Stimulated activated naive CD4-positive, alpha-beta T cell (primary cell): ENCODE measurements at places on chromosomes 1 and 21.

DNA sequence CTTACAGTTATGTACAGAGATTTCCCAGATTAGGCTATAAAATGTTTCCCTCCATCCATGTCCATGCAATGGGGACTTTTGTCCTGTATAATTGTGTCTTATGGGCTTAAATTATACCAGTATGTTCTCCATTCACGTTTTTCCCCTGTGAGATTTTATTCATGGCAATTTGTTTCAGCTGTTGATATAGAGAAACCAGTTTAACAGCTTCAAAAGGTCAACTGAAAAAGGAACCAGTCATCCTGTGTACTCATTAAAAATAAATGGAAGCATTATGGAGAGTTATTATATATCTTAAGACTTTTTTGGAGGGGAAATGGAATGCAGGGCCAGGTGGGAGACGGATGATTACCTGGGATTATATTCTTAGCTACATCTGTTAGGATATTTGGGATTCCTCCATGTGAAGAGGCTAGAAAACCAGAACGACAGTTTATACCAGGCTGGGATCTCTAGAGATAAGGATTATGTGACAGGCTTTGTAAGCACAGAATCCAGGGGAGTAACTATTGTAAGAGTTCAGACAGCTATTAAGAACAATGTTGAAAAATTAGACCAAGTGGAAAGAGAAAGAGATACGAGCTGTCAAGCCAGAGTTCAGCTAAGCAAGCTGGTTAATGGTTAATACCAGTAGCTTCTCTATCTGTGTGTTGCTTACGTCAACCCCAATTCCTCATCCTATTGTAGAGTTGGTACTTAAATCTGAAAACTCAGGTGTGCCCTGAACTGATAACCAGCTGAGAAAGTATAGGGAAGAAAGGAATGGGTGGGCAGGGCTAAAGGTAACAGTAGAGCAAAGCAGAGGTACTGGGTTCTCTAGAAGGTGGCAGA is 12.4 kb upstream of the ZNF697 start:
- DNase-seq = no peak

GRCh38 chr1:212242288-212242984 is 42.8 kb upstream of the PPP2R5A start:
- DNase-seq = no peak

- no peak for DNase-seq
Observed at GRCh38 chr21:38148046-38148445, 108.7 kb upstream of the KCNJ15 start.

DNA sequence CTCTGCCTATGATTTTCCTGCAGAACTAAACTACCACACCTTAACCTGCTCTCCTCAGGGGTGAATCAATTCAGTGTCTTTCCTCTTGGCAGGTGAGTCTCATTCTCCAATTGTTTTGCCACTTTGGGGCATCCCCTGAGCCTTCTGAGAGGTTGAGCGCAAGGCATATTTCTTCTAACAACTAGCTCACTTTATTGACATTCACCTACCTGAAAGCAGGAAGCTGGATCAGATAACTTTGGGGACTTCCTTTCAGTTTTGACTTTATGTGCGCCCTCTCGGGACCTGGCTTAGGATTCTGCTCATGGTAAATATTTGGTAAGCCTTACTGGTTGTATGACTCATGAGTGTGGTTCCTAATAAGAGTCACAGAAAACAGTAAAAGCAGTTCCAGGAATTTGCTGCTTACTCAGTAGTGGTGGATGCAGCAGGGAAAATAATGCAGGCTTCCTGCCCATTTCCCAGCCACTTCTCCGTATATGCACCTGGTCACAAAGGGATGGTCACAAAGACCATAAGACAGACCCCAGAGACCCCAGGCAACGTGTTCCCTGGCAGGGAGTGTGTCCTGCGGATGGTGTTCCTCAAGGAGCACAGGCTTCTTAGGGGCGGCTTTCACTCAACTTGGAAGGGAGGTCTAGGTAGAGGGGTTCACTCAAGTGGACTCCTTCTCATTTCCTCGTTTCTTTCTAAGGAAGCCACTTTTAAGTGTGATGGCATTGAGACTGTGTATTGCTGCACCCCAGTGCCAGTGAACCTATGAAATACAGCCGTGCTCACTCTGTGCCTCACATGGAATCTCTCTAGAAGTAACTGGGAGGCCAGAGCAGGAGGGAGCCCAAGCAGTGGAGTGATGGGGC is 22.0 kb upstream of the BATF3 start:
- no peak for DNase-seq

DNA sequence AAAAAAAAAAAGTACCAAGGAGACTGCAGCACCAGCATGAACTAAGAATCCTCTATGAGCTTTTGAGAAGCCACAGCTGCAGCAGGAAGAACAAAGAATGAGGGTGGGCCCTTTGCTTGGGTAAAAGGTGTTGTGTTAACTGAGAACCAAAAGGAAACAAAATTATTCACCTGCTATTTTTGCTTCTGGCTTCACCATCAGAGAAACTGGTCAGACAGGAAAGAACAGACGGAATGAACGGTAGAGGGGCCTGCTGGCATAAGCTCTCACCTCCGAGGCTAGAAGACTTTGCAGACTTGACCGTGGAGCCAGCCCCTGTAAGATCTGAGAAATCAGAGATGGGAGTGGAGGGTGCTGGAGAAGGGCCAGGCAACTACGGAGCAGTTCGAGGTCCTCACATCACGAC is 27.6 kb downstream of the IL10RB start:
- peak; percentile 21 for DNase-seq

- DNase-seq = no peak
Observed at GRCh38 chr1:225602590-225603206, 50.2 kb downstream of the ENAH start.

- no peak for DNase-seq
Observed at GRCh38 chr1:207882692-207883091, 28.2 kb downstream of the CD34 start.

GRCh38 chr1:96080925-96081324 is 640.7 kb upstream of the PTBP2 start:
- no peak for DNase-seq

DNA sequence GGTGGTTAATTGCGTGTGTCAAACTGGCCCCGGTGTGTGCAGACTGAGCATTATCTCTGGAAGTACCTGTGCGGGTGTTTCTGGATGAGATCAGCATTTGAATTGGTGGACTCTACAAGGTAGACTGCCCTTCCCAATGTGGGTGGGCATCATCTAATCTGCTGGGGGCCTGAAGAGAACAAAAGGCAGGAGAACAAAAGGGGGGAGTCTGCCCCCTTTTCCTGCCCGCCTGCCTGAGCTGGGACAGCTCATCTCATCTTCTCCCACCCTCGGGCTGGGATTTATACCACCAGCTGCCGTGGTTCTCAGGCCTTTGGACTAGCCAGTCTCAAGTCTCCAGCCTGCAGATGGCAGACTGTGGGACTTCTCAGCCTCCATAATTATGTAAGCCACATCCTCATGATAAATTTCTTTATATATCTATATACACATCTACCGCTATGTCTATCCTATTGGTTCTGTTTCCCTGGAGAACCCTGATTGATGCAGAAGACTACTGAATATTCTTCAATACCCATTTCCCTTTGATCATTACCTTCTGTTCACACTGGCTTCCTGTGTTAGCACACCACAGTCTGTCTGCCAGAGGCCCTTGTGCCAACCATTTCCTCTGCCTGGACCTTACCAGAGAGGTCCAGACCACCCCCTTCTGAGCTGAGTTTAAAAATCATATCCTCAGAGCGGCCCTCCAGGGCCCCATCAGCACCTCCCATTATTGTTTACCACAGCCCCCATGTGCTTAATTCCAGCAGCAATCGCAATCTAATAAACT is 25.2 kb downstream of the RCAN1 start:
- DNase-seq = no peak

DNA sequence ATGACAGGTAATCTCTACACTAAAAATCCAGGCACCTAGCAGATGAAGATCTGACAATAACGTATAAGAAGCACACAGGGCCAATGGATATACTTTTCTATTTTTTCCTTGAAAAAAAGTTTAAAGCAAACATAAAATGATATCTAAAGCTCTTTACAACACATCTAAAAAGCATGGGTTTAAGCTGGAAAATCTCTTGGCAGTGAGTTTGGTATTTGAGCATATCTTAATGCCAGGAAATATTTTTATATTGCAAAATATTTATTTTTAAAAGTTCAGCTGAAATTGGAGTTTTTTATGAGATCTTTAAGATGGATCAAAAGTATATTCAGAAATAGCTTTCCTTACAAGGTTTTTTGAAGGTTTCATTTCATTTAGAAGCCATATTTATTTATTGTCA is 40.5 kb downstream of the SLC5A9 start:
- no peak for DNase-seq

- no peak for DNase-seq
Observed at GRCh38 chr1:93200086-93200620, 19.6 kb downstream of the CCDC18 start.

- DNase-seq = no peak
Observed at GRCh38 chr21:35502821-35503220, 453.7 kb upstream of the RUNX1 start.

GRCh38 chr1:12448746-12449177 is 169.2 kb downstream of the DHRS3 start:
- DNase-seq = no peak

DNA sequence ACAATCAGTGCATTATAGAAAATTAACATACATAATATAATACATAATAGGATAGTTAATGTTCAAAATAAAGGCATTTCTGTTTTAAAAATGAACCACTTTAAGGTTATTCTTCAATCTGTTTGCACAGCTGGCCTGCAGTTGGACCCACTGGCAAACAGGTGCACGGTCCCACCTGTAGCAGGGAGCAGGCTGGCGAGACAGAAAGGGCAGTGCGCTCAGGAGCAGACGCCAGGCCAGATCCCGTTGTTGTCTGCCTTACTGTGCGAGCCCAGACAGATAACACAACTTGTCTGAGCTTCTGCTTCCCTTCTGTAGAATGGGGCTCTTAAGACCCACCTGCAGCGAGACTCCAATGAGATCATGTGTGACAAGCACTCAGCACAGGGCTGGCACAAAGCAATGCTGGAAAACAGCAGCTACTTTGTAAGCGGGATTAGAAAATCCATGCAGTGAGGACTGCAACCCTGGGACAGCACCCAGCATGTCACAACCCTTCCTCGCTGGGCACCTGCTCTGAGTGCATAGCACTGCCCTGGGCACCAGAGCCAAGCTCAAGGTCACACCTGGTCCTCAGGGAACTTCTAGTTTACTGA is 33.5 kb downstream of the VPS26C start:
- no peak for DNase-seq

DNA sequence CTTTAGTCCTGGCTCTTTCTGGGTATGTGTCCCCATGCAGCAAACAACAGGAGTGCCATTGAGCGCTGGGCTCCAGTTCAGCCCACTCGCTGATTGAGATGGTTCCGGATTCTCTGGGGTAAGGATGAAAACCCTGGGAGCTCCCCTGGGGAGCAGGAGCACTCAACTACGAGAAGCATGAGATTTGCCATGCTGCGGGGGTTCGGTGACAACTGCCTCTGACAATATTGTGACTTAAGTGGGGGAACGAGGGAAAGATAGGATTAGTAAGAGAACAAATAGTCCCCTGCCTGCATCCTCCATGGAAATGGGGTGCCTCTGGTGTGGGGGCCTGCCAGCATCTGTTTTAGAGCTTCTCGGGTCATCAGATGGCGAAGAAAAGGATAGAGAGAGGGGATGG is 123.6 kb upstream of the IPO9 start:
- no peak for DNase-seq

DNA sequence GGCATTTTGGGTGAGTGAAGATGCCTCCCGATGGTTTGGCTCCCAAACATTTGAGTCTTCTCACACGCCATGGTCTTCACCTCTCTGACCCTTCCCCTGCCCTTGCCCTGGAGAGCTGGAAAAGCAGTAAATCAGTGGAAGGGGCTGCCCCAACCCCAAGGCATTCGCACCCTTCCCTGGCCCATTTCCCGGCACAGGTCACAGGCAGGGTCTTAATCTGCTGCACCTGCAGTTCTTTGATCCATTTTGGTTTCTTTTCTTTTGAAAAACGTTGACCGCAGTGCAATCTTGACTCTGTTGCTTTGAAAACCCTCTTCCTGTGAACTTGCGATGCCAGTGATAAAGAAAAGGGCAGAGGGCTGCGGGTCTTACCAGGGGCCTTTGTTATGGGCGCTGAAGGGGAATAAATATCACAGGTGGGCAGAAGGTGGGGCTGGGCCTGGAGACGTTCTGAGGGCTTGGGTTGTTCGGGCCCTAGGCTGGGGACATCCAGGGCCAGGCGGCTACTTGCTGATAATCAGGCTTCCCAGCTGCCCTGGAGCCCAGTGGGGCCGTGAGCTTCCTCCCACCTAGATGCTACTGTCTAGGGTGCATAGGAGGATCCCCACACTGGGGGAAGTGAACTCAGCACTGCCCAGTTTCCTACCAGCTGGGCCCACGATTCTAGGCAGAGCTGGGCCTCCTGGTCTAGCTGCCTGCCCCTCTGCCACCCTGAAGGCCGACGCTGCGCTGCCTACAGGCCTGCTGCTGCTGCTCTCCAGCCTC is 38.6 kb upstream of the EPS8L3 start:
- peak; percentile 70 for DNase-seq

DNA sequence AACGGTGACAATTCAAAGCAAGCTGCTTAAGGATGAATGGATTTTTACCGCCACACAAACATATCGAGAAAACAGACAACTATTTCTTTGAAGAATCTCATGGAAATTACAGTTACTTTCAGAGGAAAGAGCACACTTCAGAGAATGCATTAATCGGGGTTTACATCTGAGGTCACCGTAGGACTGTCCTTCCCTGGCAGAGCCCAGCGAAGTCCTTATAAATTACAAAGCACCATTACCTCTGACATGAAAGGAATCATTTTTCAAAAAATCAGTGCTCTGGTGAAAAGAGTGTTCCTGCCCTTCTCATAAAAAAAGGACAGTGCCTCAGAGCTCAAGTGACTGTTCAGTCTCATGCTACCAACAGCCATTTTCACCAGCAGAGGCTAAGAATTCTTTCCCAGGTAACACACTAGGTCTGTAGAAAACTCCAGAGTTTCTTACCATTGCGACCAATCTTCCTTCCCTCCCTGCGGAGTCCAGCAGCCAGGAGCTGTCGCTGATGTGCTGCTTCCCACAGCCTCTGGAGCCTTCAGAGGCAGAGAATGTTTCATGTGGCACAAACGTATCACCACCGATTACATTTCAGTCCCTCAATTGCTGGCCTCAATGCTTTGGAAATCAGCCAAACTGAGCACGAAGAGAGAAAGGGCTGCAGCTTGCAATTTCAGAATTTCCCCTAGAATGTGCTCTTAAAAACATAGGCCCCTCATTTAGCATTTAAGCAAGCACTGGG is 75.4 kb downstream of the PLD5 start:
- no peak for DNase-seq
